ENCODE measurements at places on chromosomes 4 and X. TPM values are rescaled to one million over a fixed set of nuclear protein-coding genes. Genes with fewer than 3 reads are reported as not detected.

The HUWE1 gene
- total RNA-seq = 608 TPM

- H3K27ac ChIP-seq = no peak overlapping the region
- peaks cover under 1% of the 10 kb centered on the region for H3K4me1 ChIP-seq
- no peak overlapping the region for H3K4me3 ChIP-seq
Measured at GRCh38 chr4:183256756-183257385, 63.2 kb downstream of the CLDN22 start.

- H3K36me3 ChIP-seq = peaks cover 6% of the 10 kb centered on the region
- H3K4me1 ChIP-seq = no peaks in the 10 kb centered on the region
- no peak overlapping the region for H3K27ac ChIP-seq
Measured at GRCh38 chr4:850323-850945, 24.5 kb upstream of the CPLX1 start.

DNA sequence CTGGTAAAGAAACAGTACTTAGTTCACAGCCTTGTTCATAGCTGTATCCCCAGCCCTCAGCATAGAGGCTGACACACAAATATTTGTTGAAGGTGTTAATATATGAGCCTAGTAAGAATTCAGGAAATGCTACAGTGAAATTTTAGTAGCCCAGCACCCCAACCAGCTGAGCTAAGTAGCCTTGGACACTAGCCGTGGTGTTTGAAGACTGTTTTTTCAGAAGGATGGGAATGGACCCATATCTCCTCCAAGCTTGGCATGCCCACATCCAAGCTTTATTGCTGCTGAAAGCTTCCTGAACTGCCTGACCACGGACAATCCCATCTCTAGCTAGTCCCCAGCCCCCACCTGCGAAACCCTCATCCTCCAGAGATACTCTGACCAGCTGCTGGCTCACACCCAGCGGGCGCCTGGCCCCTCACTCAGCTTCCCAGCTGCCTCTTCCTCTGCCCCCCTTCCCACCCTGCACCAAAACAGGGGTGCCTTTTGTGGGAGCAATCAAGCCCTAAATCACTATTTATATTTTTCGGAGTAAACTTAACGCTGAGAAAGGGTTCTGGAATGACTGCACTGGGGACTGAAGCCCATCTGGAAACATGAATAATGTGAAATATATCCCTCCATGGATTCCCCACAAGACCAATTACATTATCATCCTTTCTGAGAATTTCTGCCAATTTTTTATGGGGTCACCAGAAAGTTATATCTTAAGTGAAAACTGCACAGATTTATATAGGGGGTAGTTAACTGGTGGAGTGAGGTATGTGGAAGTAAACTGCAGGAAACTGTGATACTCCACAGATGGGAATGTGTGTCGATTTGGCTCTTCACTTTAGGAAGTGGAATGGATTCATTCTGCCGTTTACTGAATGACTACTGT is 41.1 kb upstream of the CBR4 start:
- no peak for DNase-seq
- no peak overlapping the region for H3K27ac ChIP-seq
- no peaks in the 10 kb centered on the region for H3K36me3 ChIP-seq

- no peaks in the 10 kb centered on the region for H3K4me1 ChIP-seq
- no peak overlapping the region for H3K27ac ChIP-seq
- DNase-seq = no peak
- no peak overlapping the region for H3K4me3 ChIP-seq
- peaks cover 4% of the 10 kb centered on the region for H3K36me3 ChIP-seq
- no peaks in the 10 kb centered on the region for H3K27me3 ChIP-seq
Measured at GRCh38 chrX:77875372-77875771, 19.9 kb downstream of the MAGT1 start.

DNA sequence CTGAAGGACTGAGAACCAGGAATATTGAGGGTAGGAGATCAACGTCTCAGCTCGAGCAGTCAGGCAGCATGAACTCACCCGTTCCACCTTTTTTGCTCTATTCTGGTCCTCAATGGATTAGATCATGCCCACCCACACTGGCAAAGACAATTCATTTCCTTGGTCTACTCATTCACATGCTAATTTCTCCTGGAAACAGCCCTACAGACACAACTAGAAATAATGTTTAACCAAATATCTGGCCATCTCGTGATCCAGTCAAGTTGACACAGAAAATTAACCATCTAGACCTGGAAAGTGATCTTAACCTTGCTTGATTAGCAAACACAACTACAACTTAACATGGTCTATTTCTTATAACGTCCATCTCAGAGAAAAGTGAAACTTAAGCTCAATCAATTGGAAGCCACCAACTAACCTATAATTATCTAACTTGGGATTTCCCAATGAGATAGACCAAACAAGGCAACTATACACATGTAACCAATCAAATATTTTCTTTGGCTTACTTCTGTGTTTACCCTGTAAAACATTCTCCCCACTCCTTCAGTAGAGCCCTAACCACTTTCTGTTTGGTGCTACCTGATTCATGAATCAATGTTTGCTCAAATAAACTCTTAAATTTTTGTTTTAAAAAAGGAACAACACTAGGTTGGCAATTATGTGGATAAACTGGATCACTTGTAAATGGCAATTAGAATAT is 69.7 kb upstream of the MAMLD1 start:
- no peak overlapping the region for H3K27ac ChIP-seq
- peaks cover 23% of the 10 kb centered on the region for H3K27me3 ChIP-seq
- no peak overlapping the region for H3K4me3 ChIP-seq
- no peak for DNase-seq
- no peaks in the 10 kb centered on the region for H3K36me3 ChIP-seq

DNA sequence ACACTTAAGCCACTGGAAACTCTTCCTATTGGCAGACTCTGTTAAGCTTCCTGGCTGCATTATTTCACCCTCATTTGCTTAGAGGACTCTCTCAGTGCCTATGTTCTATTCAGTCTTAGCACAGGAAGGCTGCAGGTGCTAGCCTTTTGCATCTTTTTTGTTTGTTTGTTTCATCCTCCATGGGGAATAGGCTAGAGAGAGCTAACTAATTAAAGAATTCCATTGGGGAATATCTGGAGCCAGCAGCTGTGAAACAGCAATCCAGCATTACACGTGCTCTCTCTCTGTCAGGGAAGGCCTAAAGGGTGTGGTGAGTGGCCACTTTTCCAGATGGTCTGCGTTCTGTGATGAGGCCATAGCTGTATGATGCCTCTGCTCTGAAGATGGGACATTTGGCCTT is 633.6 kb downstream of the SPRY1 start:
- no peak overlapping the region for H3K27ac ChIP-seq
- H3K4me3 ChIP-seq = no peak overlapping the region
- H3K27me3 ChIP-seq = no peaks in the 10 kb centered on the region
- H3K4me1 ChIP-seq = no peaks in the 10 kb centered on the region
- DNase-seq = no peak

DNA sequence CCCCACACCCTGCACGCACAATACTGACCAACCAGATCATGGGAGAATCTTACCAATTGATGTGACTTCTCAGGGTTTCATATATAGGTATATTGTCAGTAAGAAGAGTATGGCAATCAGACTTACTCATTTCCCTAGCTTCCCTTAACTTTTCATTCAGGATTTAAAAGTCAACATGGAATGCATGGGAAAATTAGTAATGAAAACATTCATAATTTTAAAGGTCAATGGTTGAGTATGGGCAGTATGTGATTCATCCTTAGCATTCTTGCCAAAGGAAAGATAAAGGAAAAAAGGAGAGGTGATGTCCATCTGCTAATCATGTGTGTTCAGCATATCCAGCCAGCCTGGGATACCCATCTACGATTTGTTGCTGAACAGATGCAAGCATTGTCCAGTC is 4.0 kb downstream of the DIPK2B start:
- peaks cover 51% of the 10 kb centered on the region for H3K27me3 ChIP-seq
- DNase-seq = no peak
- no peaks in the 10 kb centered on the region for H3K36me3 ChIP-seq
- H3K4me1 ChIP-seq = peaks cover 9% of the 10 kb centered on the region
- no peak overlapping the region for H3K27ac ChIP-seq

- no peaks in the 10 kb centered on the region for H3K4me1 ChIP-seq
- H3K4me3 ChIP-seq = no peak overlapping the region
- H3K27me3 ChIP-seq = no peaks in the 10 kb centered on the region
Measured at GRCh38 chr4:30314001-30314400, 406.2 kb upstream of the PCDH7 start.

GRCh38 chr4:141028024-141028529 is 105.2 kb downstream of the RNF150 start:
- H3K4me1 ChIP-seq = no peaks in the 10 kb centered on the region
- H3K27me3 ChIP-seq = no peaks in the 10 kb centered on the region
- no peak for DNase-seq
- H3K36me3 ChIP-seq = no peaks in the 10 kb centered on the region
- H3K27ac ChIP-seq = no peak overlapping the region
